NCI-H69 (cell line): ENCODE measurements at places on chromosomes 3 and 15.

DNA sequence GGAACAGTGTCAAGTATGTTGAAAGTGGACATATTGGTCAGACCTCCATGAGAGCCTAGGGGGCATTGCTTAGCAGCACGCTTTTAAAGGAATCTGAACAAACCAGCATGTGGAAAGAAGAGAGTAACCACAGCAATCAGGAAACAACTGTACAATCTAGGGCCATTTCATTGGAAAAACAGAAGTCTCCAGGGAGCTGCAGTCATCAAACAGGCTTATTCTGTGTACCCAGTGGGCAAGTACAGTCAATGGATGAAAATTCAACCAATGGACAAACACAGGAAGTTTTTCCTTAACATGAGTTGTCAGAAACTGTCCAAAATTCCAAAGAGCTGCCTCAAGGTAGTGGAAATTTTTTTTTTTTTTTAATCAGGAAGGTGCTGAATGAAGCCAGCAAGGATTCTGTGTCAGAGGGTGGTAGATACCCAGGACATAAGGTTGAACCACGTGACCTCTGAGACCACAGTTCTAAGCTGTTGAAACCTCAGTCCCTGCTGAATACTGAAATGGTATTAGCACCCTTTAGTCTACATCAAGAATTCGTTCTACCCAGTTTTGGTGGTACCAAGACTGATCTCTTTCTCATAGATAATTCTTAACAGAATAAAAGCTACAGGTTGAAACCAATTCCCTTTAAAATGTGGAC is 4.4 kb upstream of the DLG1 start:
- DNase-seq: no peak

DNA sequence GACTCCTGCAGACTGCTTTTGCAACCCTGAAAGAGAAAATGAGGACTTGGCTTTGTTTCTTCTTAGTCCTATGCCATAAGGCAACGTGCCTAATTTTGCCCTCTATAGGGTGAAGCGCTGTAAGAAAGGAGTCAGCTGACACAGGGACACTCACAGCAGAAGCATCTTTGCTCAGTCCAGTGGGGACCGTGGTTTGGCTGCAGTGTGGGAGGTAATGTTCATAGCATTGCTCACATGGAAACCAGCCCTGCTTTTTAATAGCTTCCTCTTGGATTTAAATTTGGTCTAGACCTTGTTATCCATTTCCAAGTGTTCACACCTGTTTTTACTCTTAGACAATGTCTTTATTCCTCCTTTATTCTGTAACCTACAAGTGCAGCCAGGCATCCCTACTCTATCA is 1032.1 kb downstream of the NTRK3 start:
- no peak for DNase-seq

- no peak for DNase-seq
These were observed 30.7 kb upstream of the USP3 start for GRCh38 chr15:63473749-63473998.

GRCh38 chr3:15556512-15556911 is 35.0 kb upstream of the COLQ start:
- no peak for DNase-seq

GRCh38 chr3:122576174-122576940 is 1.1 kb upstream of the PARP15 start:
- no peak for DNase-seq
